ENCODE measurements at places on chromosomes 2 and 18. TPM values are rescaled to one million over a fixed set of nuclear protein-coding genes. Genes with fewer than 3 reads are reported as not detected.

The TRIM43 gene
- total RNA-seq, result 0.07 TPM

The NGEF gene
- 16.2 TPM for total RNA-seq

The POLE4 gene
- 126 TPM for total RNA-seq

The LIMS4 gene
- 0.56 TPM for total RNA-seq

The TOGARAM2 gene
- 0.16 TPM for total RNA-seq

The BCL2 gene
- total RNA-seq, result 0.51 TPM

The SCN3A gene
- total RNA-seq, result not detected

The VWA3B gene
- 0.12 TPM for total RNA-seq

The SERPINB11 gene
- not detected for total RNA-seq

The CTAGE1 gene
- total RNA-seq, result not detected

The MATN3 gene
- 15.5 TPM for total RNA-seq

The DUSP19 gene
- total RNA-seq, result 1.0 TPM

The SGPP2 gene
- total RNA-seq, result 0.77 TPM

The CPLX4 gene
- total RNA-seq, result not detected

The ANO7 gene
- total RNA-seq, result 2.1 TPM

The LOXHD1 gene
- total RNA-seq, result not detected

The ALPI gene
- not detected for total RNA-seq

The PFN4 gene
- 1.8 TPM for total RNA-seq

The DNAJB2 gene
- total RNA-seq, result 36.2 TPM

The NAT8 gene
- total RNA-seq, result not detected

The CMPK2 gene
- 0.36 TPM for total RNA-seq

The TMBIM1 gene
- 143 TPM for total RNA-seq

The VIT gene
- not detected for total RNA-seq

The CROCC2 gene
- not detected for total RNA-seq

The MEP1B gene
- 0.05 TPM for total RNA-seq

The CRACDL gene
- 5.1 TPM for total RNA-seq

The EGR4 gene
- 0.19 TPM for total RNA-seq

The SERTAD2 gene
- 11.7 TPM for total RNA-seq

The UCN gene
- 1.7 TPM for total RNA-seq

Data from A549 treated with dexamethasone at 1 μM for 4 hours (cell line).